ENCODE measurements at places on chromosomes 4 and X.

GRCh38 chrX:110396735-110397134 is 38.1 kb downstream of the RTL9 start:
- DNase-seq, result no peak

- DNase-seq, result no peak
These were observed 46.6 kb upstream of the TMEM184C start for GRCh38 chr4:147570616-147571015.

DNA sequence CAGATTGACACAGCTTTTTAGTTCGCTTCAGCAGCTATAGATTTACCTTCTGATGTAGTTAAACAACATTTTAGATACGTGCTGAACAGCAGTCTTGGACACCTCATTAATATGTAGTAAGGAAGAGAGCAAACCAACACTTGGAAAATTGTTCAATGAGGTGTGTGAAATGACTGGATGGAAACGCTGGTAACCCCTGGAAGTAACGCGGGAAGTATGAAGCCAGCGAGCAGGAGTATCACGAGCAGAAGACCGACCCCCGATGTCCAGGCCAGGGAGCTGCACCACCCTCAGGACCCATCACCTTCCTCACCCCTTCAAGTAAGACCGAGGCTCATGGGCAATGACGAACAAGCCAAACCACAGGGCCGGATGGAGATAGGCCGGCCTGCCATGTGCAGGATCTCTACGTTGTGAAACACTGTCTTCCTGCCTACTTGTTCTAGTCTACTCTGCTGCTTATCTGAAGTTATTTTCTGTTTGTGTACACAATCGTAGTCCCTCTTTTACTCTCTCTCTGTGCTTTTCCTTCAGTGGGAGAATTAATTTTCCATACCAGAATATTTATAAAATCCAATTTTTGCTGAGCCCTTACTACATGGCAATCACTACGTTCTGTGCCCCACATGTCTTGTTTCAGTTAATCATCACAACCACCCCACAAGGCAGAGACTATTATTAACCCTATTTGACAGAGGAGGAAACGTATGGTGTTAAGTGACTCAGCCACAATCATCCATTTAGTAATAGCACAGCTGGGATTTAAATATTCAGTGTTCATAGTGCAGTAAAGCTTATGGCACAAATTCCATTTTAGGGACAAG is 221.7 kb downstream of the APBB2 start:
- no peak for DNase-seq

DNA sequence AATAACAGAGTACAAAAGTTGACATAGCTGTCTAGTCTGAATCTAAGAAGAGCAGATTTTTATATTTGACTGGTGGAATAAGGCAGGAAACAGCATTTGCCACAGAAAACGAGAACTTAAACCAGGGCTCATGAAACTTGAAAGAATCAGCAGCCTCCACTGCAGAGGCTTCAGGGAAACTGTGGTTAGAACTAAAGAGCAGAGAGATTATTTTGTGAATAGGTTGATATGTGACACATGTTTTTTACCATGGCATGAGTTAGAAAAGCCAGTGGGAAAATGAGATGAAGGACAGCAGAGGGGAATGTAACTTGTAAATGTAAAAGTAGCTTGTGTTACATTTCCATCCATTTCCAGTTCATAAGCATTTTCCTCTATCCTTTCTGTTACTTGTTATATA is 63.7 kb upstream of the CAMK2D start:
- no peak for DNase-seq

- DNase-seq, result no peak
These were observed 103.2 kb downstream of the ANXA3 start for GRCh38 chr4:78654807-78655206.

DNA sequence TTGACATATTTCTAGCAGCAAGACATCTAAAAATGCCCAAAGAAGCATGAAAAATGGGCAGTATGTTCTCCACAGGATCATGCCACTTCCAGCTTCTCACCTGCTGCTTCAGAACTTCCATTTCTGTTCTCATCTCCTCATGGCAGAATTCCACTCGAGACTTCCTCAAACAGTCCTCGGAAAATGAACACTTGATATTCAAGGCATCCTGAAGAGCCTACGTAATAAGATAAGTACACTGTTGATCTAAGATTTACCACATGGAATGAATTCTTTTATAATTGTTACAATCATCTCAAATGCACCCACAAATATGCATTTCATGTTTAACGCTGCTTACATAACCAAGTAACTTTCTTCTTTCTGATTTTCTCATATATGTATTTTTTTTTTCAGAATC is 14.1 kb downstream of the TNIP3 start:
- no peak for DNase-seq

- no peak for DNase-seq
These were observed 14.0 kb downstream of the DOK7 start for GRCh38 chr4:3476936-3477749.

GRCh38 chrX:47458528-47458927 is 24.5 kb downstream of the ZNF41 start:
- no peak for DNase-seq

DNA sequence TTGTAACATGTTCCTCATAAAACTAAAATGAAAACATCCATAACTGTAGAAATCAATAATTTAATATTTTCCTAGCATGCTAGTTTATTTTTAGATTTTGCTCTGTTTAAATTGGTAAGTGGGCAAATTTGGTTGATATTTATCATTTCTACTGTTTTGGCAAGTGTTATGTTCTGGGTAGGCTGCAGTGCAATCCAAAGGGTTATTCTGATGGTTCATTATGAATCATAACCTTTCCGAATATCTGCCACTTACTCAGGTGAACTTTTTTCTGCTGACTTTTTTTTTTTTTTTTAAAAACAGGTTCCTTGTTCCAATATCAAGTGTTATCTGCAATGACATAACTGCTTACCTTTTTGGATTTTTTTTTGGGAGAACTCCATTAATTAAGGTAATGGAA is 52.0 kb downstream of the CDS1 start:
- DNase-seq, result no peak

- no peak for DNase-seq
These were observed 330.2 kb downstream of the NLGN4X start for GRCh38 chrX:5898463-5898862.

DNA sequence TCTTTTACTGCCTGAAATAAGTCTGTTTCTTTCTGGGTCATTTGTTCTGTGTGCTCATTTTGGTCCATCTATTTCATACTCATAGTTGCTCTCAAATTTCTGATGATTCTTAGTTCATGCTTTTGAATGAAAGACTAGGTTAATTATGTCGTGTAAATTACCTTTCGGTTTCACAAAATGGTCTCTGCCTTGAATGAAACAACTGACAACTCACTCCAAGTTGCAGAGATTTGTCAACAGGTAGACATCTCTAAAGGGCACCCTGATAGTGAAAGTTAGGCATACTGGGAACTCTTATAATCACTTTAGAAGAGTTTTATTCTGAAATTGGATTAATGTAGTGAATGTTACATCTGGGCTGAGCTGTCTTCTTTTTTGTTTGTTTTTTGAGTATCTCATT is 726.9 kb downstream of the PDHA2 start:
- DNase-seq, result no peak

- no peak for DNase-seq
These were observed 129.1 kb downstream of the FBXO8 start for GRCh38 chr4:174154215-174154854.

- no peak for DNase-seq
These were observed 13.3 kb downstream of the OFD1 start for GRCh38 chrX:13747836-13748235.

DNA sequence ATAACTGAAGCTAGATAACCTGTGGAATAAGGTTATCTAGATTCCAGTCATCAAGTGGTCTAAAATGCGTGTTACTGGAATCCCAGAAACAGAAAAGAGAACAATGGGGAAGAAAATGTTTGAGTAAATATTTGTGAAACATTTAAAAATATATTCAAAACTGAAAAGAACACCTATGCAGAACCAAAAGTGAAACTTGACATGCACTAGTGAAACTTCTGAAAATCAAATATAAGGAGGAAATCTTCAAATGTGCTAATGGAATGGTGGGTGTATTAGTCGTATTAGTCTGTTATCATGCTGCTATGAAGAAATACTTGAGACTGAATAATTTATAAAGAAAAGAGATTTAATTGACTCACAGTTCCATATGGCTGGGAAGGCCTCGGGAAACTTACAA is 512.4 kb upstream of the KLHL4 start:
- DNase-seq, result no peak

GRCh38 chr4:87698394-87698793 is 48.3 kb downstream of the DMP1 start:
- no peak for DNase-seq

All from neuronal stem cell (in vitro differentiated cells).